Stimulated activated CD8-positive, alpha-beta memory T cell treated with anti-CD3 and anti-CD28 coated beads, Interleukin-7, amount 100 ng/mL, for 4 hours (primary cell): ENCODE measurements at places on chromosomes 3 and 15.

DNA sequence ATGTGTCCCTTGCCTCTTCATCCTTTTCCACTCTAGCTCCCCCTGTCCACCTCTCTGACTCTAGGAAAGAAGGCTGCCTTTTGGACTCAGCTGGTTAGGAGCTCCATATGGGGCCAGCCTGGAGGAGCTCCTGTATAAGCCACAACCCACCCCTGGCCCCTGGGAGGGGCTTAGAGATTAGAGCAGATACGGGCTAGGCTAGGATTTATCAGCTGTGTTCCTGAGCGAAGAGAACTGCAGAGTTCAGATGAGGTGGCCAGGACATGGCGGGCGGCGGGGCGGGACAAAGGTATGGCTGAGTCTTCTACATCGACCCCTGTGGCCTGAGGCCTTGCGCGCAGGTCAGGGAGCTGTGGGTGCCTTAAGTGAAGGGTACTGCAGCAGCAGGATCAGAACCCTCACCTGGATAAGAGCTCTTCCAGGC lies 7.9 kb downstream of the NBEAL2 start:
- no peak for DNase-seq

- no peak for DNase-seq
These were observed 12.5 kb downstream of the P2RY14 start for GRCh38 chr3:151265866-151266265.

DNA sequence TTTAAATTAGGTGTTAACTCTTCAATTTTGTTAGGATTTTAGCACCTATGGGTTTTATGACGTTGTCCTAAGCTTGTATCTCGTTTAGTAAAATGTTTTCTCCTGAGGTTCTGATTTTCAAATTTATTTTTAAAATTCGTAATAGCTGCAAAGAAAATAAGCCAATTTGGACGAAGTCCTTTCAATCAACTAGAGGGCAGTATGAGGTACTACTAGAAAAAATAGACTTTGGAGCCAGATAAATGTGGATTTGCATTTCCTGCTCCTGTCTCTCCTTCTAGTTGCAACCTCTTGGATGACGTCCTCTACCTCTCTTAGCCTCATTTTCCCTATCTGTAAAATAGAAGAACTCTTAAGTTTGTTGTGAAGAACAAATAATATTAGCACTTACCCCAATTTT lies 81.1 kb downstream of the SLTM start:
- DNase-seq: no peak

DNA sequence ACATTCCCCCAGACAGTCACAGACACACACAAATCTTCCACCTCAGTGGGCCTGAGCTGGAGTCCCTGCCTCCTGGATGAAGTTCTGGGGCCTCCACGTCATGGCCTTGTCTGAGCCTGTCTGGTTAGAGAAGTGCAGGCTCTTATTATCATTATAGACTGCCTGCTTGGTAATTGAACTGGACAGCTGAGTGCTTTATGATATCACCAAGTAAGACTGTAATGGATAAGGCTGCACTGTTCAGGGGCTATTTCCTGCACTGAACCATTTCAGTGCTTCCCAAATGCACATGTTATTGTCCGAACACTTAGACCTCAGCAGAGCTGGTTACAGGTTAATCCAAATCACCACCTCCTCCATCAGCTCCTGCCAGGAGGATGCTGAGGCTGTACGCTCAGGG lies 8.7 kb upstream of the ST6GAL1 start:
- no peak for DNase-seq

GRCh38 chr15:40337597-40337996 lies 3.1 kb downstream of the CCDC9B start:
- no peak for DNase-seq

GRCh38 chr3:116423945-116424344 lies 21.3 kb downstream of the LSAMP start:
- DNase-seq: no peak

- DNase-seq: no peak
These were observed 1.4 kb upstream of the SEMA6D start for GRCh38 chr15:47715856-47716445.

DNA sequence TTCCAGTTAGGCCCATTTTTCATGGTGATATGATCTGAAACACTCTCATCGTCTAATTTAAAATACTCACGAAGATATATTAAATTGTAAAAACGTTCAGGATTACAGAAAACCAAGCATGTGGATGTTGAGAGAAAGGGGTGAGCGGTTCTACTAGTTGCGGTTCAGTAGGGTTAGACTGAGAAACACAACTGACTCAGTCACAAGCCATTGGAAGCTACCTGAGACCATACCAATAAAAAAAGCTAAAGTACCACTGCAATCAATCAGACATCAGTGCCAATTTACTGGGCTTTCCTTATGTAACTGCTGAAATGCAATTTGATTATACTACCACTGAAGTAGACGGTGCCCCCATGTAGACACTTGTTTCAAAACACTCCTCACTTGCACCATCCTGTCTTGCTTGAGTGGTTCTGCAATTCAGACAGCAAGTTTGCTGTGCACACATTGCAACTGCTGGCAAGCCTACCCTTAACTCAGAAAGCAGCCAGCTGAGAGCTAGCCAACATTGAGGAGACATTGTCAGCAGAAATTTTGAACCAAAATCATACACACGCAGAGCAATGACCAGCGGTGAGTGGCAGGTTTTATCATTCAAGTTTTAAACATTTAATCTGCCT lies 368.7 kb upstream of the ARHGEF26 start:
- no peak for DNase-seq

GRCh38 chr3:155441026-155441425 lies 147.5 kb upstream of the STRIT1 start:
- DNase-seq: no peak

DNA sequence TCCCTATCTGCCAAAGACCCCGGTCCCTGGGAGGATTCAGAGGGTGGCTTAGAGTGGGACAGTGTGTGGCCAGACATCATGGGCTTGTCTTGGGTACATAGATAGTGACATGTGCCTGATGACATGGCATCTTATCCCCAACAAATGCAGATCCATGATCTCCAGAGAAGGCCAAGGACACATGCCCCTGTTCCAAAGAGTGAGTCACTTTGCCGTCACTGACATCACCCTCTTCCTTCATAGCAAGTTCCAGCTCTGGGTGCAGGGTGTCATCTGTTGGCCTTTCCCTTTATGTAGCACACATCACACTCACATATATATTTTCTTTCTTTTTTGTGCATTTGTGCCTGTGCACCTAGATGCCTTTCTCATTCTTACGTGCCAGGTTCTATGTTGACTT lies 350.5 kb downstream of the LRTM1 start:
- DNase-seq: no peak

GRCh38 chr3:67033079-67033478 lies 35.0 kb downstream of the KBTBD8 start:
- DNase-seq: no peak

- DNase-seq: no peak
These were observed 272.8 kb upstream of the POU1F1 start for GRCh38 chr3:87549208-87549607.

DNA sequence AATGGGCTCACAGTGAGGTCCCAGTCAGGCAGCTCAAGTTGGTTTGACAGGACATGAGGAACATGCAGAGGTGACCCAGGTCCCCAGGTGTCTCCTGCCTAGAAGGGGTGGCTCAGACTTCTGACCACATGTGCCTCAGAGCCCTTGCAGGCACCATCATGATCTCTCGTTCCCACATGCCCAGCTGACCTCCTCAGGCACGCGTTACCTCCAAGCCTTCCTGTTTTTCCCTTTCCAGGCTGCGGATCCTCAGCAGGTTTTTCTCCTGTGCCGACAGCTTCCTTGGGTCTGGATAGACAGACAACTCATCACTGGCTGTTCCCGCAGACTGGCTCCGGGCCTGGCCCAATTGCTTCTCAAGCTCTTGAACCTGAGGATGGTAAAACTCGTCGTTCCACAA lies 30.4 kb downstream of the CCDC13 start:
- DNase-seq: no peak

DNA sequence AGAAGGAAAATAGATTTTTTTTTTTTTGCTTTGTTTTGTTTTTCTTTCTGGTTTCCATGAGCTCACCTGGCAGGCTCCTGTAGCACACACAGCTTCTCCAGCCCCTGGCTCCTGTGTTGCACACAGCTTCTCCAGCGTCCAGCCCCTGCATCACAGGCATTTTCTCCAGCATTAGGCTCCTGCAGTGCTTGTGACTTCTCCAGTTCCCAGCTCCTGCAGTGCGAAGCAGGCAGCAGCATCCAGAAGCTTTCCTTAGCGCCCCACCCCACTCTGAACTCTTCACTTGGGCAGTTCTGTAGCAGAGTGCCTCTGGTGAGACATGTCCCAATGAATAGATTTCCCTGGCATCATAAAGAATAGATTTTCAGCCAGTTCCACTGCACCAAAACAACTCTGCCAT lies 5.5 kb upstream of the CCDC39 start:
- no peak for DNase-seq

GRCh38 chr3:145094355-145094941 lies 1066.5 kb downstream of the PLOD2 start:
- DNase-seq: no peak

GRCh38 chr3:46859001-46859710 lies 4.1 kb downstream of the MYL3 start:
- DNase-seq: no peak

- DNase-seq: no peak
These were observed 29.0 kb downstream of the ACSBG1 start for GRCh38 chr15:78205337-78205736.

DNA sequence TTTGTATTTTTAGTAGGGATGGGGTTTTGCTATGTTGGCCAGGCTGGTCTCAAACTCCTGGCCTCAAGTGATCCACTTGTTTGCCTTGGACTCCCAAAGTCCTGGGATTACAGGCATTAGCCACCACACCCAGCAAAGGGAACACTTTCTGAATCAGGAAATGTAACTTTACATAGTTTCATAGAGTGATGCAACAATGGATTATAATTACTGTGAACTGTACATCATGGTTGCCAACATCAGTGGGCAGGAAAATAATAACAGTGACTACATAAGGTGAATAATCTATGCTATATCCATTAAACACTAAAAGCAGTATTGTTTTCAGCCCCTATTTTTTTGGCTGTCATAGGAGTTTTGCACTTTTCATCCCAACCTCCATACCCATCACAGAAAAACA lies 5.0 kb upstream of the KPNA1 start:
- DNase-seq: no peak

DNA sequence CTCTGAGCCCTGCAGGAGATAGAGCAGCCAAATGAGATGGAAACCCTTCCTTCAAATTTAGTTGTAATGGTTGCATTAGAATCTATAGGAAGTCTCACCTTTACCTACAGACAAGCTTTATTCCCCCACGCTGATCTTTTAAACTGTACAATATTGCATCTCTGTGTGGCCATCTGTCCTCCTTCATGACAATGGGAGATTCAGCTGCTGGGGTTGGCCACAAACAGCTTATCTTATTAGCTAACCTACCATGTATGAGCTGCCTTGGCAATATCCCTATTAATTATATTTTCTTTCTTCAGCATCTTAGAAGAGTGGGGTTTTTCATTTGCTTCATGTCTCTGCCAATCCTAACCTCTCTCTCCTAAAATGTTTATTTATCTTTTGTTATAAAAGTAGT lies 238.7 kb upstream of the NR2E3 start:
- no peak for DNase-seq

GRCh38 chr15:90352107-90352893 lies at the start of gene ZNF774:
ZNF774 (plus strand) TSS chr15:90352284; CDS start chr15:90354661, 2,377 bp downstream.
- DNase-seq: peak; percentile 83

DNA sequence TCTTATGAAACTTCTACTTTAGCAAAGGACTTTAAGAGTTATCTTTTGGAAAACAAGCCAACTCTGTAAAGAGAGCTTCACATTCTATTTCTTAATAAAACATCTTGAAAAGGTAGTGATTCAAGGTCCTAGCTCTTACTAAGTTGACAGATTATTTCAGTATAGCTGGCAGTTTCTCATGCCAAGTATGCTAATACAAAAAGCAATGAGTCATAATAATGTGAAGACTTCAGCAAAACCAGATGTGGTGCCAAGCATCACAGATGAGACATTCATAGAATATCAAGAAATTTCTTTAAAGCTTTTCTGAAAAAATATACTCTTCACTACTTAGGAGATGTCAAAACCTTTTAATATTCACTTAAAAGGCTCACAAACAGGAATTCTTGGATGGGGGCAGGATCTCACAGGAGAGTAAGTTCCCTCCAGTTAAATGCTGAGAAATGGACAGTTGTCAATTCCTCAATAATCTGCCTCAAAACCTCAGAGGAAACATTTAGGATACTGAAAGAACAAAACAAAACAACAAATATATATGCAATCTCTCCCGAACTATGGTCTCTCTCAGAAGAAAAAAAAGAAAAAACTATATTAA lies 45.6 kb downstream of the DCBLD2 start:
- DNase-seq: no peak

DNA sequence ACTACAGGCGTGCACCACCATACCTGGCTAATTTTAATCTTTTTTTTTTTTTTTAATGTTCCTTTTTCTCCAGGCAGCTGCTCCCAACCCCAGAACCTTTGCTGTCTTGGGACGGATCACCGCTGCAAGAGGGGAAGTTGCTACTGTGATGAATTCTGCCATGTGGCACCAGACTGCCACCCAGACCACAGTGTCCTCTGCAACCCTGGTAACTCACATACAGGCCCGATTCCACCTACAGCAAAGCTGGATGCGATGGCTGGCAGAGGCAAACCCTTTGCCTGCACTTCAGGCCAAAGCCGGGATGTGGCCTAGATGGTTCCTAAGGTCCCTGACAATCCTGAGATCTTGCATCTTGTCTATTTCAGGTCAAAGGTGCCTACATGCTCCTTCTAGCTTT lies 12.7 kb upstream of the MUC20 start:
- DNase-seq: no peak

DNA sequence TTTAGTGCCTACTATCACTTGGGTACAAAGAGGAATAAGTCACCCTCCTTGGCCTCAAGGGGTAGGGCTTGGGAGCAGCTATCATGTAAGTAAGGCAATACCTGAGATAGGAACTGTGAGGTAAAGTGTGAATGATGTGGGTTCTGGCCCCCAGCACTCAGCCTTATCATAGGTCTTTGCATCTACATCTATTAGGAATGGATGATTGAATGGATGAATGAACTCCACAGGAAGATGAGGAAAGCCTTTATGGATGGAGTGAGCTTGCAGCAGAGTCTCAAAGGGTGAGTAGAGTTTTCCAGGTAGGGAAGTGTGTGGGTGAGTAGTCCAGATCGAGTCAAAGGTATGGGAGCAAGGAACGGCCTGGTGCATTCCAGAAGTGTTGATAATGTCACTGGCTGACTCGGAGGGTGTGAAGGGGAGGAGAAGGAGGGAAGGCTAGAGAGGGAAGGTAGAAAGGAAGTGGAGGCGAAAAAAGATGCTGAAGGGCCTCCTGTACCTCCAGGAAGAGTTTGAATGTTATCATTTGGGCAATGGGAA lies 13.1 kb upstream of the ABHD2 start:
- DNase-seq: no peak

DNA sequence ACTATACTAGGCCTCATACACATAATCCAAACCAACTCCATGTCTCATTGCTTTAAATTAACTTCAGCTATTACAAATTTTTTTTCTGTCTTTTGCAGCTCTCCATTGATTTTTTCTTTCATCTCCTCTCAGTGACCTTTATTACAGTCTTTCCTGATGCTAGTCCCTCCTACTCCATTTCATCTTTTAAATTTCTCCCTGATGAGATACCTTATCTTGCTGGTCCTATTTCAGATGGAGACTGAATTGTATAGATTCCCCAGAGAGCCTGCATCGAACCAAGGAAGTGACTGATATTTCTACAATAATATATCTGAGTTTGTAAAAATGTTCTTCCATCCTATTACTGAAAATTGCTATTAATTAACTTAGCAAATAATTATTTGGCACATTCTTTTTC lies 45.7 kb upstream of the NEO1 start:
- DNase-seq: no peak
